Activated CD8-positive, alpha-beta memory T cell treated with anti-CD3 and anti-CD28 coated beads for 1 hour (primary cell): ENCODE measurements at places on chromosomes 4 and X.

DNA sequence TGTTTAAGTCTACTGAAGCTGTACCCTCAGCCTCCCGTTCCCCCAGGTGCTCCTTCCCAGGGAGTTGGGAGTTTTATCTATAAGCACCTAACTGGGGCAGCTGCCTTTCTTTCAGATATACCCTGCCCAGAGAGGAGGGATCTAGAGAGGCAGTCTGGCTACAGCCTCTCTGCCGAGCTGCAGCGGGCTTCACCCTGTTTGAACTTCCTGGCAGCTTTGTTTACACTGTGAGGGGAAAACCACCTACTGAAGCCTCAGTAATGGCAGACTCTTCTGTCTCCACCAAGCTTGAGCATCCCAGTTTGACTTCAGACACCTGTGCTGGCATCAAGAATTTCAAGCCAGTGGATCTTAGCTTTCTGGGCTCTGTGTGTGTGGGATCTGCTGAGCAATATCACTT lies 122.5 kb downstream of the MAGEE1 start:
- no peak for DNase-seq

DNA sequence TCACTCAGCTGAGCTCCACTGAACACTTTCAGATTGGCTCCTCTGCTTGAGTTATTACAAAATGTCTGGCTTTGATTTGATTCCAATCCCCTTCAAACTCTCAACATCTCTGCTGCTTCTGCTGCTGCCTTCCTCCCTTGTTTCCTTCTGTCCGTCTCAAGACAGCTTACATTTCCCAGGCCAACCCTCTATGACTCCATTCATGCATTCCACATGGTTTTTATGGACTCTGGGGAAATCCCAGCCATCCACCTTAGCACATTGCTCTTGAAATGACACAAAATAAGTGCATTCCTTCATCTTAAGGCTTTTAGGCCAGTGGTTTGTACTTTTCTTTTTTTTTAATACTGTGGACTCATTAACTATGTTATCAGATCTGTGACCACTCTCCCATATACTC lies 68.5 kb upstream of the TMEM164 start:
- DNase-seq = no peak

GRCh38 chr4:156495091-156495490 lies 476.5 kb downstream of the PDGFC start:
- DNase-seq = no peak

DNA sequence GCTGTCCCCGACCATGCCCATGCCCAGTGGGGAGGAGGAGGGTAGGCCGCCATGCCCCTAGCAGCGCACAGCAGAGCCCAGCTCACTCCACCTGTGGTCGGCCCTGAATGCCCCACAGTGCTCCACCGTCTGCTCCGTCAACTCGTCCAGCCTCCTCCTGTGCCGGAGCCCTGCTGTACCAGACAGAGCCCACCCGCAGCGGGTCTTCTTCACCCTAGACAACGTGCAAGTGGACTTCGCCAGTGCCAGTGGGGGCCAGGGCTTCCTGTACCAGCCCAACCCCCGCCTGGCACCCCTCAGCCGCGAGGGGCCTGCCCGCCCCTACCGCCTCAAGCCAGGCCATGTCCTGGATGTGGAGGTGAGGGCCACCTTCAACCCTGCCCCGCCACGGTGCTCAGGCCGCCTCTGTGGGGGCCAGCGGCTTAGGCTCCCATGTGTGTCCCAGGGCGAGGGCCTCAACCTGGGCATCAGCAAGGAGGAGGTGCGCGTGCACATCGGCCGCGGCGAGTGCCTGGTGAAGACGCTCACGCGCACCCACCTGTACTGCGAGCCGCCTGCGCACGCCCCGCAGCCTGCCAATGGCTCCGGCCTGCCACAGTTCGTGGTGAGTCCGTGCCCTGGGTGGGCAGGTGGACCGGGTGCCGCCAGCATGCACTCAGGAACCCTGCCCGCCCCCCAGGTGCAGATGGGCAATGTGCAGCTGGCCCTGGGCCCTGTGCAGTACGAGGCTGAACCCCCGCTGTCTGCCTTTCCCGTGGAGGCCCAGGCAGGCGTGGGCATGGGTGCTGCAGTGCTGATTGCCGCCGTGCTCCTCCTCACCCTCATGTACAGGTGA lies 6.9 kb upstream of the SRPK3 start:
- DNase-seq = no peak

DNA sequence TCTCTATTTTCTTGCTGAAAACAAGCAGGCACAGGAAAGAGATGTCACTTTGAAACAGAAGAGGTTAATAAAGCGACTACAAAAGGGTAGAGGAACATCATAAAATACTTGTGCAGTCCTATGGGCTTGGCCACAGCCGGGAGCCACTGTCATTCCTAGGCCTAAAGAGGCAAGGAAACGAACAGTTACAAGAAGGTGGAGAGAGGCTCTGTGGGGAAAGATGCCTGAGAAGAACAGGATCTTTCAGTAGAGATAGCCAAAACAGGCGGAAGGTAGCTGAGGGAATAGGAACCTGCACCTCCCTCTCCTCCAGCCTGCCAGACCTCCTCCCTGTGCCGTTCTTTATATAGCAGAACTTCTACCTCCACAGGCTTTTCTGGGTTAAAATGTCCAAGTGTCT lies 57.4 kb upstream of the ARSJ start:
- no peak for DNase-seq

DNA sequence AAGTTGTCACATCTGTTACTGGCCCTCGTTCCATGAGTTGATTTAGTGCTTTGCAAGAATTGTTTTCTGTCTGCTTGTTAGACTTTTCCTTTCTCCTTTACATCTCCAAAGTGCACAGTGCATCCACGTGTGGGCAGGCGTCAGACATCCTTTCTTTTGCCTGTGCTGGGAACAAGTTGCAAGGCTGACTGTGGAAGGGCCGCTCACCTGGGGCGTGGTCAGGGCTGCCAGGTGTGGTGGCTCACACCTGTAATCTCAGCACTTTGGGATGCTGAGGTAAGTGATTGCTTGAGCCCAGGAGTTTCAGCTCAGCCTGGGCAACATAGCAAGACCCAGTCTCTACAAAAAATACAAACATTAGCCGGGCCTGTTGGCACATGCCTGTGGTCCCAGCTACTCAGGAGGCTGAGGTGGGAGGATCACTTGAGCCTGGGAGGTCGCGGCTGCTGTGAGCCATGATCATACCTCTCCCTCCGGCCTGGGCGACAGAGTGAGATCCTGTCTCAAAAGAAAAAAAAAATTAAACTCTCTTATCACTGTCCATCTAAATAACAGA lies 46.2 kb downstream of the RGS12 start:
- no peak for DNase-seq

GRCh38 chrX:50606300-50606950 lies 135.8 kb upstream of the DGKK start:
- DNase-seq = no peak
